ENCODE measurements at places on chromosomes 3 and 15.

DNA sequence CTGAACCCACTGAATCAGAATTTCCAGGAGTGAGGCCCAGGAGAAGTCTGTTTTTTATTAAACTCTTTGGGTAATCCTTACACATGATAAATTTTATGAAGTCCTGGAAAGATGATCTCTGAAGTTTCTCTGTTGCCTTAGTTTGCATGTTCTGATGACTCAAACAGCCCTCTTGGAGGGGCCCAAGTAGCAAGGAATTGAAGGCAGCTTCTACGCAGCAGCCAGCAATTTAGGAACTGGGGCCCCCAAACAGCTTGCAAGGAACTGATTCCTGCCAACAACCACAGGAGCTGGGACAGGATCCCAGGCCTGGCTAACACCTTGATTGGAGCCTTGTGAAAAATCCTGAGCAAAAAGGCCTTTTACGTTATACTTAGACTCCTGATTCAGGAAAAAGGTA, 5.4 kb upstream of the ACP3 start:
- DNase-seq, result no peak

DNA sequence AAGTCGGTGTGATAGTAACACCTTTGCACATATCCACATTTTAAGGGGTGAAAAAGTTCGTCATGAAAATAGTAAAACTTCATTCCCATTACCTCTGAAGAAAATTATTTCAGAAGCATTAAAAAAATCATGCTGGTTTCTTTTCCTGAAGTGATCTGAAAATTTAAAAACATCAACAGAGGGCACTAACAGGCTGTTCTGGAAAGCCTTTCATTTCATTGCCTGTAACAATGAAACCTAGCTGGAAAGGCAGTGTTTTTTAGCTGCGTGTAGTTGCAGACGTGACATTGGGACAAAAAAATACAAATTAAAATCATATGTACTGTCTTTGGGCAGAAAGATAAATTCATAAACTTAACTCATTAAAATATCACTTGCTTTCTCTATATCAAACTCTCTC, 993.8 kb downstream of the GBE1 start:
- no peak for DNase-seq

DNA sequence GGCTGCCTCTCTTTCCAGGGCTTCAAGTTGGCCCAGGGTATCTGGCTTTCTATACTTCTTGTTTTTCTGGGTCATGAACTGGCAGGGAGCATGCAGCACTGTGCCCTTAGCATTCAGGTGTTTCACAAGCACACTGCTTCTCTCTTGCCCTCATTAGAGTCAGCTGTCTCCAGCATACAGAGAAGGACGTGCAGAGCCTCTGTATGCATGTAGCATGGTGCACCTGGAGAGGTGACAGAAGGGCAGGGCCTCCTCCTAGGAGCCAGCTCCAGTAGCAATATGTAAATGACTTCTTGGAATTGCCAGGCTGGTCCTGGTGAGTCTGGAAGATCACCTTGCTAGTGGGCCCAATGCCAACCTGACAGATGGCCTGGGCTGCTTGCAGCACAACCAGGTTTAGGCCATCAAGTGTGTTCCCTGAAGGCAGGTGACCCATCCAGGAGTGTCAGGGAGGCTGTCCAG, 44.8 kb upstream of the ATP2C1 start:
- no peak for DNase-seq

DNA sequence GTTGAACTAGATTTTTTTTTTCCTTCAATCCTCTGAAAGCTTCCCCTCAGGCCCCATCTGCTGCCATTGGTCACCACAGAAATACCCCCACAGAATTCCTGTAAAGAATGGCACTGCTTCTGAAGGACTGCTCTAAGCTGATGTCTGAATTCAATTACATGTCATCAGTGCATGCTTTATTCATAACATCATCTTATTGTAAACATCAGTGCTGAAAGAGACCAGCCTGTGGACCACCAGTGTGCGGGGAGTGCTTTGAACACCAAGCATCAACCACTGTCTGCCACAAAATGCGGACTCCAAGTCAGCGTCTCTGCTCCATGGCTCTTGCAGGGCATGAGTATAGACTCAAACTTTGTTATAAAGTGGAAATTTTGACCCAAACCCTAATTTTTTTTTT, 11.6 kb downstream of the PHLDB2 start:
- no peak for DNase-seq

DNA sequence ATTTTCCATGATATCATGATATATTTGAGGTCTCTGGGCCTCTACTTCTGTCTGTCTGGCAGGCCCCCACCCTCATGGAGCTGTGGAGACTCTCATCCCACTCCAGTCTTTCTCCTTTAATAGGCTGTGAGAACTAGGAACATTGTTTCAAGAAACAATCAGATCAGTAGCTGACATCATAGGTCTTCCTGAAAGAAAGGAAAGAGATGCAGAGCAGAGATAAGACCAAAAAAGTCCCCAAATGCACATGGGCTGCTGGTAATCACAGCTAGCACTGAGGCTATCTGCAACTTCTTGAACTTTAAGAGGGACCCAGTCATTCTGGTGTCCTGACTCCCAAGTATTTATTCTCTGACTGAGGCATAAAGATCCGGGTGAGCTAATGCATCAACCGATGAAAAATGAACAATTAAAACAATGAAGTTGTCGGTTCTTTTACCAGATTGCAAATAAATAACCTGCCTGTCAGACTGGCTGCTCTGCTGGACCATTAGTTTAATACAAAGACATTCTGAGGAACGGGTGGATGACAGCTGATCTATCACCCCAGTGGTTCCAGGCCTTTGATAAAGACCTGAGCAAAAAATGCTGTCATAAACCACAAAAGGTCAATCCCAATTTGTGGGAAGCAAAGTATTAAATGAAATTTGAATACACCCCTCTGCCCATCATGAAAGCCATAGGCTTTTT, 780.8 kb upstream of the GOLIM4 start:
- DNase-seq, result no peak

- no peak for DNase-seq
Observed at GRCh38 chr3:77873598-77873997, 833.7 kb downstream of the ROBO2 start.

GRCh38 chr3:186920796-186921195, 9.5 kb upstream of the ST6GAL1 start:
- DNase-seq, result no peak

DNA sequence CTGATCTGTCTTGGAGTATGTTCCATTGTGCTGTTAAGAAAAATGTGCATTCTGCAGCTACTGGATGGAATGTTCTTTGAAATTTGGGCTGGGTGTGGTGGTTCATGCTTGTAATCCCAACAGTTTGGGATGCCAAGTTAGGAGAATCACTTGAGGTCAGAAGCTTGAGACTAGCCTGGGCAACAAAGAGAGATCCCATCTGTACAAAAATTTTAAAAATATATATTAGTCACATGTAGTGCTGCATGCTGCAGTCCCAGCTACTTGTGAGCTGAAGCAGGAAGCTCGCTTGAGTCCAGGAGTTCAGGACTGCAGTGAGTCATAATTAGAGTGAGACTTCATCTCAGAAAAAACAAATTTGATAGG, 62.8 kb upstream of the PLSCR4 start:
- DNase-seq, result no peak

DNA sequence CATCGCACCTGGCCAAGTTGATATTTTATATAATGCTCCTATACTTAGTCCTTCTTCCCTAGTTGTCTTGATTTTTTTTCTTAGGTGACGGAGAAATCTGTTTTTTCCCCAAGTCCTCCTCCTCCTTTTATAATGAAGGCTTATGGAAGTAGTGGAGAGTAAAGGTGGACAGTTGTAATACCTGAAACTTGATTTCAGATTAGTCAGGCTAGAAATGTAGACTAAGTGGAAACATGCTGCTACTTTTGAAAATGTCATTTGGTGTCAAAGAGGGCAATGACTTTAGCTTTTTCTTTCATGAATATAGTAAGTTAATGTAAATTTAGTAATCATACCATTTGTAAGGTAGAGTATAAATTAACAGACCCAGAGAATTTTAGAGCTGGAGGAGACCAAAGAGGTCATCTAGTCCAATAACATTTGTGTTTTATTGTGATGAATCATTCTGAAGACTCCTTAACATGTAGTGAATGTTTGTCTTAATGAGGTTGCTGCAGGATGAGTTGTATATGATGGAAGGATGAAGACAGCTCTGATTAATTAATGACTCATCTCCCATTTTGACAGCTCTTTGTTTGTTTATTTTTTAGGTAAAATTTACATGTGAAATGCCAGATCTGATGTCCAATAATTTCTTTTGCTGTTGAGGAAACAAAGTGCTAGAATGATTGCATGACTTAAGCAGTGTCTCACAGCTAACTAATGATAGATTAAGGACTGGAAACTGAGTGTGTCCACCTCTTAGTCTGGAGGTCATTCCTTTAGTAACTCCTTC, 8.7 kb downstream of the CTDSPL2 start:
- no peak for DNase-seq

DNA sequence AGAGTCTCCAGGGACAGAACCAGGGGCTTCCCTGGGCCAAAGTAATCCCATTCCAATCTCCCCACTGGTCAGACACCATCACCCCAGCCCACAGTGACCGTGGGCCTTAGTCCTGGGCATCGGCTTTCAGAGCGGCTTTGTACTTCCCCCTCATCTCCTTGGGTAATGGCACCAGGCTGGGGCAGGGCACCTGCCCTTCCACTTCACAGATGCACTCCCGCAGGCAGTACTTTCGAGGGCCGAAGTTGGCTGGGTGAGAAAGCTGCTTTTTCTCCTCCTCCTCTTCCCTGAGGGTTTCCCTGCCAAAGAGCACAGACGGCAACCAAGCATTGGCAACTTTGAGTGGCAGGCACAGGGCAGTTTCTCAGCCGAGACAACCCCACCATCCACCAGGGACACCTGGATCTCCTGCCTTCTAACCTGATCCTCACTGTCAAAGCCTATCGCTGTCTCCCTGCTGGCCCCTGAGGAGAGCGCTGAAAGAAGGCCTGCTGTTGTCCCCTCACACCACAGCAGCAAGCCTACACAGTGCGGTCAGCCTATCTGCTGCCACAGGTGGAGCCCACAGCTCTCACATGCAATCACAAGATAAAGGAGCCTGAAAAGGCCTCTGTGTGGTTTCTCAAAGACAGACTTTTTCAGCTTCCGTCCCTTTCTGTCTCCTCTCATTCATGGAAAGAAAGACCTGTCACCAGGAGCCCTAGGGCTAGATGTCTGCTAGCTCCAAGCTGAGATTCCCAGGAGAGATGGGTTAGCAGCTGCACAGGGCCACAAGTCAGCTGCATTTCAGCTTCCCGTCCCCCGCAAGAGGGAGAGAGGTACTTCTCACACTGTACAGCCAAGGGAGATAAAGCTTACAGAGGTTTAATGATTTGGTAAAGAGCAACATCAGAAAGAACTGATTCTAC, 12.5 kb downstream of the MRPS25 start:
- no peak for DNase-seq

All from CD4-positive, alpha-beta T cell (primary cell).